ENCODE measurements at places on chromosomes 2 and 18.

DNA sequence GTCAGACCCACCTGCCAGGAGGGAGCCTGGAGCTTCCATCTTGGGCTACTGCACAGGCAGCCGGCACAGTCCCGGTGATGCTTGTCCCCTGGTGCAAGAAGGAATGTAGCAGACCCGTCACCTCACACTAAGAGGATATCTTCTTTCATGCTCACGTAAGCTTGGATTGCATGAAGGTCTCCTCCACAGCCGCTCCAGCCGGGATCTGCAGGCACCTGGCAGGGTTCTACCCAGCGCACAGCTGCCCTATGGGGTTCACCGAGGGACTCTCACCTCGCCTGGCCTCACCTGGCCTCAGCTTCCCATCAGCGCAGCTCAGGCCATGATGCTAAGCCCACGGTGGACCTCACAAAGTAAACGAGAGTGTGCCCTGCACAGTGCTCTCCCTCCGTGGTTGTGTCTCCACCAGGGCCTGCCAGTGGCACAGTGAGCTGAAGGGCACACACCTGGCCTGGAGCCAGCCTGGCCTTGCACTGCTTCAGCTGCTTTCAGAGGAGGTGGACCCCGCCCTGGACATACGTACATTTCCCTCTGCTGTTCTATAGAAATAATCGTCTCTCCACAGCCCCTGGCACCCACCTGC lies 239.1 kb downstream of the SEPTIN10 start:
- no peak for DNase-seq

DNA sequence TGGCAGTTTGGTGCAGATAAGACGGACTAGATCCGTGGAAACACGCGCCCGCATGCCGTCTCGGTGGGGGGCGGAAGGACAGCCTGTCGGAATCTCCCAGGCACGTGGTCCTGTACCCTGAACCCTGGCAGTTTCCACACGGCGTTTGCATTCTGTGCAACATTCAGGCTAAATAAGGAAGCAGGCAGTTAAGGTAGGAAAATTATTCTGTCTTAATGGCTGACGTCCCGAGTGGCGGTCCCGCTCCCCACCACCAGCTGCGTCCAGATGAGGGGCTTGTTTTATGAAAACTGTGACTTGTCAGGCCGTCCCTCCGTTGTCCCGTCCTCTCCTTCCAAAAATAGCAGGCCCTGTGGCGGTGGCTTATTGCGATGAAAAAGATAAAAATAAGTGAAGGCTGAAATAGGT lies 120.2 kb downstream of the NFATC1 start:
- DNase-seq = no peak

DNA sequence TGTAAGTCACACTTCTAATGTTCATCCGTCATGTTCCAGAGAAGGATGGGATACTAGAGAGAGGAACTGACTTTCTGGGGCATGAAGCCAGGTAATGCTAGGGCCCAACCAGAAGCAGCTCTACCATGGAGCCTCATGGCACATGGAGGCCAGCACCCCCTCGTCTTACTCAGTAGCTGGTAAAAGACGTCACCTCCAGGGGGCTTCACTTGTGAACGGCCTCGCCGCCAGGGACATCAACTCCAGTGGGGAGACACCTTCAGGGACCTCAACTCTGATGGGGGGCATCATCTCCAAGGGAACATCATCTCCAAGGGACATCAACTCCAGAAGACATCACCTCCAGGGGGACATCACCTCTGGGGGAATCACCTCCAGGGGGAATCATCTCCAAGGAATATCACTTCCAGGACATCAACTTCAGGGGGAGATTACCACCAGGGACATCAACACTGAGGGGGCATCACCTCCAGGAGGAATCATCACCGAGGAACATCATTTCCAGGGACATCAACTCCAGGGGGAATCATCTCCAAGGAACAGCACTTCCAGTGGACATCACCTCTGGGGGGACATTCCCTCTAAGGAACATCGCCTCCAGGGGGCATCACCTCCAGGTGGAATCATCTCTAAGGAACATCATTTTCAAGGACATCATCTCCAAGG lies 168.4 kb downstream of the NDUFA10 start:
- DNase-seq = no peak

DNA sequence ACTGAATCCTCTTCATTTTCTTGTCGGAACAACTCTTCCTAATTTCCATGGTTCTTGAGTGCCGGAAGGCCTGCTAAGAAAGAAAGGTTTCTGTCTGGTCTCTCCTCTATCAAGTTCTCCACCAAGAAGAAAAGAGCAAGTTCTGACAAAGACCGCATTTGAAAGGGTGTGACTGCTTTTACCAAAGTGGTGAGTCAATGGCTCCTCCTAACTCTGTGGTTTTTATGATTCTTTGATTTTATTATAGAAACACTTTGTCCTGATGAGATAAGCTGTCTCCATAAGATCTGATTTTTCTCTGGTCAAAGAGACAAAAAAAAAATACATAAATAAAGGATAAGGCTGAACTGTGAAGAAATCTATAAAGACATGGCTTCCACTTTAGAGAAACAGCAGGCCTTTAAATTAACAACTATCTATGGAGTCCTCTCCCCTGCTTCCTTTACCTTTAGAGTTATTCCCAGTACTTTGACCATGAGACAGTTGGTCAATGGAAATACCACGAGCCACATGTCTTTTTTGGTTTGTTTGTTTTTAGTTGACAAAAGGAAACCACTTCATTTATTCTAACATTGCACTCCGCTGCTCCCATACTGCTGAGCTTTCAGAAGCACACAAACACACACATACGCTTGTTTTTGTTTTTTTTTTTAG lies 67.7 kb downstream of the REL start:
- DNase-seq = no peak

GRCh38 chr2:112967023-112967422 lies 10.8 kb upstream of the IL36G start:
- DNase-seq = no peak

DNA sequence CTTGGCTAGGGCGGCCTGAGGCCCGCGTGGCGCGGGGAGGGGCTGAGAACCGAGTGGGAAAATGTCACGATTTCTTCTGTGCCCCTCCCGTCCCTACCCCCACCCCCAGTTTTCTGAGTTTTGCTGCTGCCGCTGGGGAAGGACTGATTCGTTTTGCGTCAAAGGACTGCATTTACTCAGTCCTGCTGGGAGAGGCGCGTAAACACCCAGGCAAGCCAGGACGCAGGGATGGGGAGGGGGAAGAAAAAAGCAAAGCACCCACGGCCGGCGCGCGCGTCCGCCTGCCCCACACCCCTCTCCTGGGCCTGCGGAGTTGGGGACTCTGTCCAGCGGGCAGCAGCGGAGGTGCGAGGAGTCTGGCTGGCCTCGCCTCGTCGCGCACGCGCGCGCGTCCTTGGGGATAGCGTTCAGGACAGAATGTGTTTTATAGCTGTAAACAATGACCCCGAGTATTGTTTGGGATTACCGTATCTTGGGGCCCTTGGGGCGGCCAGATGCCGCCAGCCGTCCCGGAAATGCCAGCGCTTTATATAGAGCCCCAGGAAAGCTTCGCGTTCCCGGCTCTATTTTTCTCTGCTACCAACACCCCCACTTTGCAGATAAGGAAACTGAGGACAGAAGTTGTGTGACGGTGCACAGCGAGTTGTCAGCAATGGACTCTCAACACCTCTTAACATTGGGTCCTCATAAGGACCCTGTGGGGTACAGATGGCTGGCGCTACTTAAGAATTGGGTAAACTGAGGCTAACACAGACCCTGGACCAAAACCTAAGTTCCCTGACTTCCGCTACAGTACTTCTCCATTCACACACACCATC lies 1.7 kb upstream of the FOSL2 start:
- peak; percentile 42 for DNase-seq

- DNase-seq = no peak
Measured at GRCh38 chr2:215374002-215374401, 61.9 kb downstream of the FN1 start.

- no peak for DNase-seq
Measured at GRCh38 chr2:68776124-68776523, 41.5 kb downstream of the ARHGAP25 start.

- DNase-seq = no peak
Measured at GRCh38 chr2:95312543-95313201, 15.5 kb downstream of the KCNIP3 start.

- DNase-seq = no peak
Measured at GRCh38 chr2:151947813-151948165, 119.6 kb upstream of the ARL5A start.

DNA sequence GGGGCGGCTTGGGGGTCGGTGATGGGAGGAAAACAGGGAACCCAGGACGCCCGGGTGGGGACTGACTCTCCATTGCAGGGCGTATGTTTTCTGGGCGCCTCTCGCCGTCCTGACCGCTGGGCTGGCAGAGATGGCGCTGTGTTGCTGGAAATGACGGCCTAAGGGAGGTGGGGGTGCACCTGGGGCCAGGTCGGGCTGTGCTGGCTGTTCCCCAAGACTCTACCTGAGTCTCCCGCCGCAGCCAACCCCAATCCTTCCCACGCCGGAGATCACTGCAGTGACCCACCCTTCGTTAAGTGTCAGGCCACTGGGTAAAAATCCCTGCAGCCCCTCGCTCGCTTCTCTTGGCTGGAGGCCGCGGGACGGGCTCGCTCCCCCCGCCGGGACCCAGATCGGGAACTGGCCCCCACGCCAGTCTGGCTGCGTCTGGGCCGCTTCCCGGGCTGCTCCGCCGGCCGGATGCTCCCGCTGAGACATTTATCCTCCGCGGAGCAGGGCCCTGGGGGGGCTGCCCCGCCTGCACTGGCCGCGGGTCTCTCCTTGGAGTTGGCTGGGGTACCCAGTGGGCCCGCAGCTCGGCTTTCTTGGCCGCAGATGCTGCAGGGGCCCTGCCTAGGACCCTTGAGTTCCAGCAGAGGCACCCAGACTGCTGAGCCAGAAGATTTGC lies 7.8 kb upstream of the ARMC9 start:
- no peak for DNase-seq

- no peak for DNase-seq
Measured at GRCh38 chr18:13120255-13120654, 98.3 kb upstream of the LDLRAD4 start.

- no peak for DNase-seq
Measured at GRCh38 chr2:168534926-168535325, 78.9 kb downstream of the CERS6 start.

GRCh38 chr2:219643084-219643473 lies 15.6 kb downstream of the SLC4A3 start:
- no peak for DNase-seq

DNA sequence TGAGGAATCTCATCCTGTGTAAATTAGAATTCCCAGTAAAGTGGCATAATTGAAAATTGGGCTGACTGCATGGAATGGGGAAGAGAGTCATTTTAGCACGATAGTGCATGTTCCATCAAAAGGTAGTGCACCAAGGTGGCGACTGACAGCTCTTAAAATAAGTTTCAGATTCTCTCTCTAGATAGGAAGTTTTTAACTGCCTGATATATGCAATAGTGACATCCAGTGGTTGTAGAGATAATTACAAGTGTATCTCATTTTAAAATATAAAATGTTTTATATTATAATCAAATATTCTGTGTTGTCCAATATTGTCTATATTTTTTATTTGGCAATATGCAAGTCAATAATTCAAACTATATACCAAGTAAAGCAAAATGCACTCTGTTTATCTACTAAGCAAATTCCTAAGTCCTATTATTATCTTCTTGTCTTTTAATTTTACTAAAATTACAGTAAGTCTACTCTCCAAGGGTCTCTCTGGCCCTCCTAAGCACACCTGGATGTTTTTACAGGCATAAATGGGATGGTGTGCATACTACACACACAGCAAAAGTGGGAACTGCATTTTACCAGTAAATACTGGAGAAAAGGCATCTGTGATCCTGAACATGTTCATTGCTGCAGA lies 397.7 kb upstream of the HNRNPA3 start:
- no peak for DNase-seq

DNA sequence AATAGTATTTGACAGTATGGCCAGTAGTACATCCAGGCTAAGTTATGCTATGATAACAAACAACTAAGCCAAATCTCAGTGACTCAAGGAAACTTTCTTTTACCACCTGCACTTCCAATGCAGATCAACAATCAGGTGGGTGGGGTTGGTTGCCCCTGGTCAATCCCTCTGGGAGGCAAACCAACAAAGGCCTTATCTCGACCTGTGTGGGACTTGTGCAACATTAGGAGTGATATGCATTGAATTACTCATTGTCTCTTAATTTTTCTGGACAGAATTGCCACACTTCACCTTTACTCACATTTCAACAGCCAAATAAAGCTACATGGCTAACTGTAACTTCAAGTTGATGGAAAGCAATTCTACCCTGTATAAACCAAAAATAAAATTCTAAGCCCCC lies 1049.3 kb upstream of the CDH2 start:
- no peak for DNase-seq

DNA sequence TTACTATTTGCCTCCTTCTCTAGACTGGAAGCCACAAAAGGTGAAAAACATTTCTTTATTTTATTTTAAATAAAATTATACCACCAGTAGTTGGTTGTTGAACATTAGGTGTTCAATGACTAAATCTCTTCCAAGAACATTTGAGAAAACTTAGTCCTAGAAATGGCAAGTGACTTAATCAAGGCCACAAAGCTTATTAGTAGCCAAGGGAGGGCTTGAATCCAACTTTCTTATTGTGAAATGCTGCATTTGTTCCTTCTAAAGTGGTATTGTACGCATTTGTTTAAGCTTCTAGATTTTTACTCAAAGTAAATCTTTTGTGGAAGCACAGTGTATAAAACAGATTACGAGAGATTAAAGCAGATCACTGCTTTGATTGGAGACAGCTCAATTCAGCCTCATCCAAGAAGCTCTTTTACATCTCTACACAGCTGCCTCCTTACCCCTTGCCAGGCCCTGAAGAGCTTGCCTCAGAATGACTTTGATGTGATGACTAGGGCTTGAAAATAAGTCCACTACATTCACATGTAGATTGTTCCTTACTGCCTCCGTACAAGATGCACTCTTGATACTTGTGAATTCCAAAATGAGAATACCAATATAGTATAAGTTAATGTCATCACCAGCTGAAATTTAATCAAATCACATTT lies 244.8 kb downstream of the XIRP2 start:
- DNase-seq = no peak

DNA sequence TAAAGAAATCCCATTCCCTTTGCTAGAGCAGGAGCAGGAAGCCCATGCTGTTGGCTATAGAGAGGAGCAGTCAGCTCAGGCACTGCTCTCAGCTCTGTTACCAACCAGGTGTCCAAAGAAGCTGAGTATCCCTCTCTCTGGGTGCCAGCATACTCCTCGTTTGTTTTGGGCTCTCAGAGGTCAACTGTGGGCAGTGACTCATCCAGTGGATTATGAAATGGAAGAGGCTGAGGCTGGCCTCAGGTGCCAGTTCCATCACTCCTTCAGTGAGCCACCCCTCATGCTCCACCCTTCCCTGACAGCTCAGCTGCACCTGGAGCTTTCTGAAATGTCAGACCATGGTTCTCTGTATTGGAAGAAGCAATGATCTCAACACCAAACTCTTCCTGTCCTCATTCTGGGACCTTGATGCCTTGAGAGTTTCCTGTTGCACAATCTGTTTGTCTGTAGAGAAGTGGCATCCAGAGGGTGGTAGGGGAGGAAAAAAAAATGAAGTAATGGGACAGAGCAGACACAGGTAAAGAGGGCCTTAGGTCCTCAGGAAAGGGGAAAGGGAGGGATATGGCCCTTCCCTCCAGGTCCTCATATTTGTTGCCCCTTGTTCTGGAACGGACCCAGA lies 31.2 kb upstream of the EN1 start:
- DNase-seq = no peak

GRCh38 chr2:9178904-9179571 lies 27.6 kb upstream of the ASAP2 start:
- DNase-seq = no peak

All from progenitor cell of endocrine pancreas (in vitro differentiated cells).